ENCODE measurements at places on chromosomes 2 and 18. TPM values are rescaled to one million over a fixed set of nuclear protein-coding genes. Genes with fewer than 3 reads are reported as not detected.

Gene B4GALT6
- total RNA-seq, result 5.4 TPM

Gene GBX2
- total RNA-seq, result not detected

Gene MAP3K19
- total RNA-seq, result not detected

Gene CHPF
- total RNA-seq, result 392 TPM

Gene COL5A2
- total RNA-seq, result 246 TPM

Gene MALL
- 2.9 TPM for total RNA-seq

Gene VIL1
- not detected for total RNA-seq

Gene SCN9A
- 0.11 TPM for total RNA-seq

Gene GULP1
- 71.5 TPM for total RNA-seq

Gene HOXD3
- total RNA-seq, result not detected

Gene INSIG2
- total RNA-seq, result 5.5 TPM

Gene HDHD2
- 11.0 TPM for total RNA-seq

Gene ZDBF2
- total RNA-seq, result 7.5 TPM
